Urothelium cell line (cell line): ENCODE measurements at places on chromosomes 2 and 18.

- no peak for DNase-seq
Observed at GRCh38 chr18:58631301-58631700, 2.4 kb upstream of the ALPK2 start.

GRCh38 chr2:127226520-127227263, 6.6 kb upstream of the CYP27C1 start:
- peak; percentile 88 for DNase-seq

GRCh38 chr2:151051574-151052220, 210.0 kb downstream of the RBM43 start:
- DNase-seq: peak; percentile 36

- DNase-seq: no peak
Observed at GRCh38 chr2:17578466-17578928, 38.0 kb downstream of the VSNL1 start.

- peak; percentile 18 for DNase-seq
Observed at GRCh38 chr2:33380001-33380609, 96.3 kb upstream of the RASGRP3 start.

DNA sequence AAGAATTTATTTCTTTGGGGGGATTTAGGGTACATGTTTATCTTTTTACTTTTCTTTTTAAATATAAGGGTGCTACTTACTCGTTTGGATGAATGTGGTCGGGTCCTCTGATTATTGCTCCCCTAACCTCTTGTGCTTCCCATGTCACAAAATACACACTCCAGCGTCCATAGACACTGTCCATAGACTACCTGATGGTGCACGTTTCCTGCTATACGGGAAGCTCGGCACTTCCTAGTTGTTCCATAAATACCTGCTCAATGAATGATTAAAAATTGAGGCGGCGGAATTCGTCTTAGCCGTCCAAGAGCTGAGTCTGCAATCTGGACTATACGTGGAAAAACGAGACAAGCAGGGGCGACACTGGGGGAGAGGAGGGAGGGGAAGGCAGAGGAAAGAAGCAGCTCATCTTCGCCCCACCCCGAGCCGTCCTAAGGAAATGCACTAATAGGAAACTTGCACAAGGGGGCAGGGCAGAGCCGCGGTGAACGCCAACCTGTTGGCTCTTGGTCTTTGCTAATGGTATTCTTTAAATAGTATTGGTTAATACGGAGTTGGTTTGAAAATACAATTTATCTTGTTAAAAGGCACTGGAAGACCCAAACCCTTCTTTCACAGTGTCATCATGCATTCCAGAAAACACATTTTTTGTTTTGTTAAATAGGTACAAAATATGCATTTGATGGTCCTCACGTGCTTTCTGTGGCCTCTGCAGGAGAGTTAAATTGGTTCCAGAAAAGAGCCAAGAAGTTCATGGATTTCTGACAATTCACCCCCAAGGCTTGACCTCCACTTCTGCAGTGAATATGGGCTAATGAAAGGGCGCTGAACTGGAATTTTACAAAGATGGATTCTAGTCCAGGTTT, 73.0 kb upstream of the KCTD1 start:
- DNase-seq: no peak

- no peak for DNase-seq
Observed at GRCh38 chr18:36468161-36468560, 170.6 kb downstream of the FHOD3 start.

DNA sequence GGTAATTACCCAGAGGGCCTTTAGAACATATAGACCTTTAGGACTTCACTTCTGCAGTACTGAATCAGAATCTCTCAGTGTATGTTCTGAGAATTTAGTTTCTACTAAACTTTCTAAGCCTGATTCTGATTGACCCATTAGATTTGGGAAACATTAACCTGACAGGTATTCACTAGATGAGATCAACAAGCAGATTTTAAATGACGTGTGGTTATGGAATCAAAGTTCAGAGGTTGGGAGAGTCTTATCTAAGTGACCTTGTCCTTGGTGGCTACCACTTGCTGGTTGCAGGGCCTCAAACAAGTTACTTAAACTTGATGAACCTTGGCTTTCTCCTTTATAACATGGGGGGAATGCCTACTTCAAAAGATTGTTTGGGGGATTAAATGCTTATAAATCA, 198.7 kb downstream of the PDE11A start:
- no peak for DNase-seq

GRCh38 chr2:171547256-171547655, 25.0 kb downstream of the CYBRD1 start:
- no peak for DNase-seq
